Activated naive CD4-positive, alpha-beta T cell treated with anti-CD3 and anti-CD28 coated beads, Interleukin-2, amount 10 ng/mL, durations not matched to agents 5 hours and 36 hours (primary cell): ENCODE measurements at places on chromosomes 4 and X. TPM values are rescaled to one million over a fixed set of nuclear protein-coding genes. Genes with fewer than 3 reads are reported as not detected.

The RS1 gene
- total RNA-seq: not detected

The TSR2 gene
- total RNA-seq: 28.7 TPM

The SYTL4 gene
- total RNA-seq: not detected

The ERVMER34-1 gene
- total RNA-seq: not detected

The TBC1D8B gene
- total RNA-seq: 0.55 TPM

The TEX28 gene
- not detected for total RNA-seq

The PNMA6F gene
- total RNA-seq: not detected

The BCORL1 gene
- 7.1 TPM for total RNA-seq

The TLR10 gene
- total RNA-seq: 0.19 TPM

The CXCL3 gene
- total RNA-seq: not detected

The RASL11B gene
- 0.23 TPM for total RNA-seq

The BMP3 gene
- not detected for total RNA-seq

The MAGEA10 gene
- not detected for total RNA-seq

The CITED1 gene
- total RNA-seq: not detected

The PRDM5 gene
- total RNA-seq: 0.13 TPM

The THAP6 gene
- 16.5 TPM for total RNA-seq

The SPARCL1 gene
- total RNA-seq: not detected

The PABPC1L2B gene
- not detected for total RNA-seq

The KCTD8 gene
- total RNA-seq: not detected

The LDB2 gene
- total RNA-seq: not detected

The CENPVL1 gene
- total RNA-seq: not detected

The LDOC1 gene
- 10.9 TPM for total RNA-seq

The EIF4E gene
- total RNA-seq: 68.4 TPM

The MAP3K15 gene
- total RNA-seq: 0.28 TPM

The CD38 gene
- total RNA-seq: 113 TPM

The TMEM31 gene
- not detected for total RNA-seq

The NXT2 gene
- 12.0 TPM for total RNA-seq

The TRIM2 gene
- 0.53 TPM for total RNA-seq

The PSAPL1 gene
- not detected for total RNA-seq

The TRIM61 gene
- 1.2 TPM for total RNA-seq

The BRS3 gene
- not detected for total RNA-seq

The TCP11X2 gene
- not detected for total RNA-seq

The ITGB1BP2 gene
- 3.9 TPM for total RNA-seq

The MAGEA6 gene
- not detected for total RNA-seq

The BTK gene
- 0.10 TPM for total RNA-seq

The NXF2B gene
- not detected for total RNA-seq

The ZNF275 gene
- 30.1 TPM for total RNA-seq

The TMEM175 gene
- total RNA-seq: 33.5 TPM

The SPANXN3 gene
- total RNA-seq: not detected

The ENPEP gene
- total RNA-seq: not detected

The AP1S2 gene
- total RNA-seq: 36.1 TPM

The RHOH gene
- total RNA-seq: 191 TPM

The UCP1 gene
- not detected for total RNA-seq

The MRFAP1L1 gene
- total RNA-seq: 75.4 TPM

The IQCM gene
- total RNA-seq: not detected

The STK32B gene
- not detected for total RNA-seq

The MAGEA12 gene
- total RNA-seq: not detected

The FAM184B gene
- not detected for total RNA-seq

The SAP30 gene
- 15.1 TPM for total RNA-seq

The DRD5 gene
- not detected for total RNA-seq

The WNK3 gene
- 0.14 TPM for total RNA-seq

The RWDD4 gene
- total RNA-seq: 11.1 TPM
